Spinal cord (tissue), 10 donors: ENCODE measurements at places on chromosomes 16 and 17.
A peak's percentile ranks its signal among the peaks of the same experiment; 100 is the strongest.

DNA sequence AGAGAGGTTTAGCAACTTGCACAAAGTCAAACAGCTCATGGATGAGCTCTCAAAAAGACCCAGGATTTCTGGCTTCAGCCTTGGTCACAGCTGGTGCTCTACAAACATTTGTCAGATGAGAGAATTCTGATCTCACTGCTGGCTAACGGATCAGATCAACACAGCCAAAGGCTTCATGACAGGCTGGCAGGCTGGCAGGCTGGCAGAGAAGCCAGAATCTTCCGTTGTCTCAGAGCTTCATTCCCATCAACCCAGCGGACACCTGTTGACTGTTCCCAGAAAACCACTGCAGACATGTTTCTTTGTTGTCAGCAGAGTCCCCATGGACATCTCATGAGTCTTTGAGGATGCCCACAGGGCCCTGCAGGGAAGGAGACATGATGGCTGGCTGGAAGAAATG lies 303.8 kb upstream of the ASIC2 start:
- DNase-seq: no peak

DNA sequence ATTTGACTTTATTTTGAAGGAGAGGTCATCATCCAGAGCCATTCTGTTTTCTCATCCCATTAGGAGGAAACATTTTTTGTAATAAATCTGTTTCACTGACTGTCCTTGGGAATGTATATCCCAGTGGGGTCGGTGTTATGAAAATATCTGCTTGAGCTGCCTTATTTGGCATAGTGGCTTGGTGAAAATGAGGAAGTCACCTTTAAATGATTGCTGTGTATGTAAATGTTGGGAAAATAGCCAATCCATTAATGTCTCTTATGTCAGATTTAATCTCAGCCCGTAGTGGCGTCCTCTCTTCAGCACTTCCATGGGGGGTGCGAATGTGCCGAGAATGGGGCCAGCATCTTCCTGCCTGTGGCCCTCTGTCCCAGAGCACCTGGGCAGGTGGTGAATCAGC lies 57.6 kb downstream of the BANP start:
- no peak for DNase-seq

GRCh38 chr16:5502467-5502869 lies 404.9 kb upstream of the EEF2KMT start:
- DNase-seq: peak; percentile 36

DNA sequence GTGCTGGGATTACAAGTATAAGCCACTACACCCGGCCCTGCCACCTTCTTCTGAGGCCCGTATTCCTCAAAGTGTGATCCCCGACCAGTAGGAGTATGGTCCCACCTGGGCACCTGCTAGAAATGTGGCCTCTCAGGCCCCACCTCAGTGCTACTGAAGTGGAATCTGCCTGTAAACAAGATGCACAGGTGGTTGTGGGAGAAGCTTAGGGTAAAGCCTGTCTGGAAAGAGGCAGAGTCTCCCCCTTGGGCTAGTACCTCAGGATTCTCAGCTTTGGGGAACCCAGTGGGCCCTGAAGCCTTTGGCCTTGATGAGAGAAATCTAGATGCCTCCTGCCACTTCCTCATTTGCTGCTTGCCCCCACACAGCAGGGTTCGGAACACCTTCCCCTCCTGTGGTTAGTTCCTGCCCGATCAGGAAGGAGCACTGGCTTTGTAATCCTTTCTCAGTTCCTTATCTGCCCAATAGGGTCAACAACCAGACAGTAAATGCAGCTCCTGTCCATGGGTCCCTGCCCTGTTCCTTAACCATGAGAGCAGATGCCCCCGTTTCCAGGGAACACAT lies 25.2 kb downstream of the TK2 start:
- DNase-seq: no peak

GRCh38 chr16:27103954-27104353 lies 37.2 kb downstream of the C16orf82 start:
- no peak for DNase-seq

GRCh38 chr16:893360-893759 lies 77.4 kb downstream of the LMF1 start:
- no peak for DNase-seq

- no peak for DNase-seq
Measured at GRCh38 chr16:59192551-59193199, 458.6 kb upstream of the GOT2 start.
